A549 treated with AZD2906 at 1 μM for 4 hours (cell line): ENCODE measurements at places on chromosomes 2 and 18. TPM values are rescaled to one million over a fixed set of nuclear protein-coding genes. Genes with fewer than 3 reads are reported as not detected.

Gene CDK15
- total RNA-seq = not detected in 5 replicates

Gene VRK2
- 23.8 to 34.6 TPM (median 27.7 TPM) in 5 replicates for total RNA-seq

Gene CRYBA2
- 0.10 to 0.25 TPM in 2 of 5 replicates, not detected in the others for total RNA-seq

Gene OTOS
- 0.20 TPM in 1 of 5 replicates, not detected in the others for total RNA-seq

Gene TXNDC2
- total RNA-seq = 0.06 to 0.41 TPM (median 0.08 TPM) in 5 replicates

Gene GAREM1
- 5.1 to 5.8 TPM (median 5.5 TPM) in 5 replicates for total RNA-seq

Gene TFCP2L1
- total RNA-seq = 23.4 to 29.7 TPM (median 25.7 TPM) in 5 replicates

Gene IL1R1
- total RNA-seq = 40.1 to 55.7 TPM (median 47.1 TPM) in 5 replicates

Gene ACMSD
- not detected in 5 replicates for total RNA-seq

Gene TACR1
- total RNA-seq = 0.02 to 0.13 TPM (median 0.05 TPM) in 5 replicates

Gene RGPD8
- 2.2 to 3.8 TPM (median 2.6 TPM) in 5 replicates for total RNA-seq

Gene NGEF
- 13.0 to 16.8 TPM (median 15.5 TPM) in 5 replicates for total RNA-seq

Gene NOSTRIN
- total RNA-seq = 1.2 to 2.5 TPM (median 1.9 TPM) in 5 replicates

Gene CHRNG
- not detected in 5 replicates for total RNA-seq

Gene DYNAP
- total RNA-seq = not detected in 5 replicates
